ENCODE measurements at places on chromosomes 2 and 18.
A peak's percentile ranks its signal among the peaks of the same experiment; 100 is the strongest.

DNA sequence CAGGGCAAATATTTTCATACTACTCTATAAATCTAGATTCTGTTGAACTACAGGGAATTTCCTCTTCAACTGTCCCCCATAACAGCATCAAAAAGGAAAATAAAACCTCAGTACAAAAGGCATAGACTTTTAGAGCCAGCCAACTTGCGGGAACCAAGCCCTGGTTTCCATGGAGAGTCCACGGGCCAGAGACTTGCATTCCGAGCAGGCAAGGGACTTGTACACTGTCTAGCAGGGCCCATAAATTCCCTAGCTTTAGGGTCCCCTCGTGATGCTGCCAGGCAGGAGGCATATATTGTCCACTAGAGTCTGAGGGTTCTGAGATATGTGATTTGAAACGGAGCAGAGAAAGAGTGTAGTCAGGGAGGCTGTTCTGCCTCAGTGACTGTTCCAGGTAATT lies 153.1 kb upstream of the SLC14A2 start:
- no peak overlapping the region for H3K4me3 ChIP-seq
- DNase-seq: no peak
- no peaks in the 10 kb centered on the region for H3K36me3 ChIP-seq
- no peak overlapping the region for H3K27ac ChIP-seq
- no peaks in the 10 kb centered on the region for H3K27me3 ChIP-seq

- no peak for DNase-seq
- no peaks in the 10 kb centered on the region for H3K27me3 ChIP-seq
- no peaks in the 10 kb centered on the region for H3K4me1 ChIP-seq
- no peak overlapping the region for H3K27ac ChIP-seq
- H3K36me3 ChIP-seq: no peaks in the 10 kb centered on the region
These were observed 750.8 kb upstream of the KLHL29 start for GRCh38 chr2:22634167-22634566.

GRCh38 chr18:44652722-44653121 lies 28.0 kb upstream of the SETBP1 start:
- H3K27me3 ChIP-seq: no peaks in the 10 kb centered on the region
- no peaks in the 10 kb centered on the region for H3K36me3 ChIP-seq
- H3K27ac ChIP-seq: no peak overlapping the region
- no peak for DNase-seq

GRCh38 chr2:9774266-9774665 lies 69.0 kb upstream of the TAF1B start:
- H3K4me3 ChIP-seq: no peak overlapping the region
- H3K27ac ChIP-seq: no peak overlapping the region
- DNase-seq: no peak
- H3K36me3 ChIP-seq: no peaks in the 10 kb centered on the region

DNA sequence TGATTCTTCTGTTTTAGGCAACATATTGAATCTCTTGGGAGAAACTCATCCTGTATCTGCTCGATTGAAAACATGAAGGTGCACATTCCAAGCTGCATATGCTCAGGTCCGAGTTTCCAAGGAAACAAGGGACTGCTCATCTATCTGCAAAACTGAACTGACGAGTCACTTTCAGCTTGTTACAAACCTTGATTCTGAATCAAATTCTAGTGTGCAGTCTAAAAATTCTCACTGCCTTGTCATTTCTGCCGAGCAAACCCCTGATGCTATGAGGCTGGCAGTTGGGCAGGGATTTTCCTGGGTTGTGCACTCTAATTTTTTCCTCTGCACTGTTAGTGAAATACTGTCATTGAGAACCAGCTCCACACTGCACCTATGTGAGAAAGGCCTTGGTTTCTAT lies 101.3 kb upstream of the ETAA1 start:
- no peak overlapping the region for H3K27ac ChIP-seq
- no peaks in the 10 kb centered on the region for H3K4me1 ChIP-seq
- H3K27me3 ChIP-seq: no peaks in the 10 kb centered on the region
- H3K4me3 ChIP-seq: no peak overlapping the region
- no peaks in the 10 kb centered on the region for H3K36me3 ChIP-seq

GRCh38 chr2:8693157-8693821 lies 11.4 kb downstream of the ID2 start:
- H3K4me3 ChIP-seq: peak overlapping the region; percentile 47
- H3K4me1 ChIP-seq: peaks cover 5% of the 10 kb centered on the region
- H3K27ac ChIP-seq: no peak overlapping the region
- H3K27me3 ChIP-seq: 0 out of 2 replicates have a peak, but pooled peaks cover 3% of the 10 kb centered on the region
- DNase-seq: no peak

Data from Panc1 (cell line).